ENCODE measurements at places on chromosomes 6 and 20.

DNA sequence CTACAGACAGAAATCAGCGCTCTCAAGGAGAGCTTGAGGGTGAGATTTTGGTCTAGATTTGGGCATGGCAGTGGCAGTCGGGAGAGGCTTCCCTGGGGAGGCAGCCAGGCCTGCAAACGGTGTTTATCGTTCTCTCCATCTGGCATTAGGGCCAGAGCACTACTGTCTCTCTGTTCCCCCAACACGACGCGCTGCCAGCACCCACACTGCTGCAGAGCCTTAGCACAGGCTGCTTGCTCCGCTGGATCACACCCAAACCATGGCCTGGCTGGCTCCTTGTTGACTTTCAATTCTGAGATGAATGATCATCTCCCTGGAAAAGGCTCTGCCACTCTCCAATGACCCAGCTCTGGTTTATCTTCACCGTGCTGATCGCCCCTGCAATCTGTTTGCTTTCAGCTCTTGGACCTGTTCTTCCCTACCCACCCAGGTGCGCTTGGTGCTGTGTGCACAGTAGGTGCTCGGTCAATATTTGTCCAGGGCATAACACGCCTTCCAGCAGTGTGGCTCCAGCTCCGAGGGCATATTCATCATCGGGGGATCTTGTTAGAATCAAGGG is 106.1 kb downstream of the TFAP2C start:
- no peak for DNase-seq
- H3K36me3 ChIP-seq: no peaks in the 10 kb centered on the region
- no peaks in the 10 kb centered on the region for H3K4me1 ChIP-seq
- H3K4me3 ChIP-seq: no peak overlapping the region

GRCh38 chr6:10237298-10238038 is 177.4 kb downstream of the TFAP2A start:
- DNase-seq: no peak
- H3K4me3 ChIP-seq: no peak overlapping the region
- no peak overlapping the region for H3K27ac ChIP-seq
- H3K36me3 ChIP-seq: no peaks in the 10 kb centered on the region
- H3K27me3 ChIP-seq: no peaks in the 10 kb centered on the region
- H3K4me1 ChIP-seq: no peaks in the 10 kb centered on the region

- DNase-seq: no peak
- no peak overlapping the region for H3K4me3 ChIP-seq
- H3K36me3 ChIP-seq: no peaks in the 10 kb centered on the region
- no peaks in the 10 kb centered on the region for H3K27me3 ChIP-seq
- H3K4me1 ChIP-seq: no peaks in the 10 kb centered on the region
- no peak overlapping the region for H3K27ac ChIP-seq
These were observed 62.7 kb upstream of the MTRF1L start for GRCh38 chr6:153065222-153065621.

DNA sequence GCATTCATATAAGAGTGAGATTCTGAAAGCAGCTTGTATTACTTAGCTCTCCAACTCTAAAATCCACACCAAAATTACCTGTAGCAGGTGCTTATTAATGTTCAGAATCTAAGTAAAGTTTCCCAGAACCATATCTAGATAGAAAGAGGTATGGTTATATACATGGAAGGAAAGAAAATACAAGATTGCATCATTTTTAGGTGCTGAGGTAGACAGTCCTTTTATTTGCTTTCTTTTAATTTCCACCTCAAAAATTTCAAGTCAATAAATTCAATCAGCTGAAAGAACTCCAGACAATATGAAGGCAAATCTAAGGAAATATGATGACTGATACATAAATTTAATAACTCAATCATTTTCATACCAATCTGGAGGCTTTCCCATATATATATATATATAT is 521.9 kb downstream of the PKHD1 start:
- H3K4me1 ChIP-seq: peaks cover 8% of the 10 kb centered on the region
- no peak overlapping the region for H3K4me3 ChIP-seq
- DNase-seq: no peak
- no peak overlapping the region for H3K27ac ChIP-seq
- H3K36me3 ChIP-seq: no peaks in the 10 kb centered on the region
- H3K27me3 ChIP-seq: no peaks in the 10 kb centered on the region

- no peak overlapping the region for H3K27ac ChIP-seq
- H3K4me3 ChIP-seq: no peak overlapping the region
- no peak for DNase-seq
- H3K27me3 ChIP-seq: peaks cover 20% of the 10 kb centered on the region
- no peaks in the 10 kb centered on the region for H3K4me1 ChIP-seq
These were observed 41.9 kb downstream of the PRR18 start for GRCh38 chr6:166266336-166266735.

GRCh38 chr6:548517-548916 is 108.4 kb downstream of the HUS1B start:
- peaks cover 44% of the 10 kb centered on the region for H3K4me1 ChIP-seq
- DNase-seq: peak; percentile 54
- H3K36me3 ChIP-seq: peaks cover 40% of the 10 kb centered on the region
- no peaks in the 10 kb centered on the region for H3K27me3 ChIP-seq

- H3K27ac ChIP-seq: no peak overlapping the region
- no peaks in the 10 kb centered on the region for H3K4me1 ChIP-seq
- H3K4me3 ChIP-seq: no peak overlapping the region
- H3K36me3 ChIP-seq: peaks cover 29% of the 10 kb centered on the region
- H3K27me3 ChIP-seq: no peaks in the 10 kb centered on the region
These were observed 79.6 kb downstream of the PTPN1 start for GRCh38 chr20:50589548-50590347.

GRCh38 chr6:148179786-148180185 is 162.9 kb upstream of the SASH1 start:
- no peak for DNase-seq
- H3K36me3 ChIP-seq: no peaks in the 10 kb centered on the region
- H3K4me3 ChIP-seq: no peak overlapping the region
- H3K27ac ChIP-seq: no peak overlapping the region

- peaks cover 75% of the 10 kb centered on the region for H3K4me1 ChIP-seq
- peak overlapping the region; percentile 38 for H3K27ac ChIP-seq
- peaks cover 47% of the 10 kb centered on the region for H3K36me3 ChIP-seq
- DNase-seq: no peak
These were observed 102.0 kb downstream of the HIVEP1 start for GRCh38 chr6:12114055-12114503.

DNA sequence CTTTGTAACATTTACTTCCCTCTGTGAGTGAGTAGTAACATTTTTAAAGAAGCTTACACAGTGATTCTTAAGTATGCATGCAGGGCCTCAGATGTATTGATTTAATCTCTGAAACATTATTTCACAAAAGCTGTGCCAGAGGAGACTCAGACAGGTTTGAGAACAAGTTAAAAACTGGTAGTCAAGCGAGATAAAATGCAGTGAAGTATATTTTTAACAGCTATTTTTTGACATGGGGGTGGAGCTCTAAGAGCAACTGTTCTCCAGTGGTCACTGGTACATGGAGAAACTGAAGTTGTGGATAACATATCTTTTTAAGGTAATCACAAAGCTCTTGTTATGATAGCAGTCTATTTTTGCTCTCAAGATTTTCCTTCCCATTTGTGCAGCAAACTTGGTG is 20.4 kb downstream of the DSTN start:
- no peak for DNase-seq
- no peak overlapping the region for H3K27ac ChIP-seq
- H3K4me1 ChIP-seq: no peaks in the 10 kb centered on the region
- H3K4me3 ChIP-seq: no peak overlapping the region

- peaks cover 52% of the 10 kb centered on the region for H3K27me3 ChIP-seq
- peaks cover 11% of the 10 kb centered on the region for H3K4me1 ChIP-seq
- no peak overlapping the region for H3K27ac ChIP-seq
- no peaks in the 10 kb centered on the region for H3K36me3 ChIP-seq
These were observed 1.3 kb downstream of the SIRPB2 start for GRCh38 chr20:1489764-1490436.

DNA sequence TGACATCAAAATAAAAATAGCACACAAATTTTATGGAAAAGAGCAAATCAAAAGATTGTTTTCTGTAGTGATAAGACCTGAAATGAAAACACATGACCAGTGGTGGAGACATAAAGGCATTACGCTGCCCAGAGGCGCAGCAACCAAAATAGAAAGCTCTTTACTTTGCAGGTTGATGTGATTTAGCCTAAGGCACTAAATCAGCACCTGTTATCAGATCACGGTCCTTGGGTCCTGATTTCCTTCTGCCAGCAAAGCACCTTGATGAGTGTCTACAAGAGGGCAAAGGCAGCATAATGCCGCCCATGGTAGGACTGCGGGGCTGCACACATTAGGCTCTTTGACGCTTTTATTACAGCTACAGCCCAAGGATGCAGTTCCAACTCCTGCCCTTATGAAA is 19.3 kb upstream of the RAMACL start:
- H3K4me3 ChIP-seq: no peak overlapping the region
- DNase-seq: no peak
- H3K4me1 ChIP-seq: no peaks in the 10 kb centered on the region
- no peaks in the 10 kb centered on the region for H3K27me3 ChIP-seq
- no peak overlapping the region for H3K27ac ChIP-seq
- no peaks in the 10 kb centered on the region for H3K36me3 ChIP-seq

- H3K27ac ChIP-seq: no peak overlapping the region
- DNase-seq: no peak
- H3K27me3 ChIP-seq: no peaks in the 10 kb centered on the region
- no peaks in the 10 kb centered on the region for H3K36me3 ChIP-seq
These were observed 111.0 kb downstream of the DTNBP1 start for GRCh38 chr6:15551798-15552197.

- no peaks in the 10 kb centered on the region for H3K4me1 ChIP-seq
- H3K27me3 ChIP-seq: no peaks in the 10 kb centered on the region
- no peak overlapping the region for H3K27ac ChIP-seq
- no peak overlapping the region for H3K4me3 ChIP-seq
These were observed 147.4 kb downstream of the FOXC1 start for GRCh38 chr6:1757131-1757530.

GRCh38 chr20:15236812-15237211 is 899.4 kb upstream of the FLRT3 start:
- no peaks in the 10 kb centered on the region for H3K4me1 ChIP-seq
- H3K4me3 ChIP-seq: no peak overlapping the region
- H3K27ac ChIP-seq: no peak overlapping the region
- H3K27me3 ChIP-seq: no peaks in the 10 kb centered on the region
- DNase-seq: no peak

GRCh38 chr6:103783329-103783728 is 1076.4 kb downstream of the HACE1 start:
- H3K36me3 ChIP-seq: no peaks in the 10 kb centered on the region
- H3K4me1 ChIP-seq: no peaks in the 10 kb centered on the region
- no peak for DNase-seq
- H3K27me3 ChIP-seq: no peaks in the 10 kb centered on the region

DNA sequence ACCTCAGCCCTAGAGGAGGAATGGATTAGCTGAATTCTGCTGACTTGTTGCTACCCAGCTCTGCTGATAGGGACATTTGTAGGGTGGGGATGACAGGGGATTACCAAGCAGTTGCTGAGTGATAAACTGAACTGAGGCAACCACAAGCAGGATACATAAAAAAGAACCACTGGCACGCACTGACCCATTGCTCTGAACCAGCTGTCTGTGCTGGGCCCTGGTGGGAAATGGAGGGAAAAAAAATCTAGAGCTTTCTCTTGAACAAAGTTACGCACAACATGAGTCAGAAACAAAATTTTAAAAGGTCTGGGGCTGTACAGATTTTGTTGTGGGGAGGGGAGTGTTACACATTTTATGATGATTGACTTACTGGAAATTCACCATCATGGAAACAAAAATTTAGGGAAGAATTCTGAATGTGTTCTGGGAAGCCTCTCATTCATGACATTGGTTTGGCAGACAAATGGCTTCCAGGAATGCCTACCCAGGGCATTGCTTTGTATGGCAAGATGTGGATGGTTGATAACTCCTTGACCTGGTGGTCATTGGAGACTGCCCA is 37.7 kb downstream of the FOXO3 start:
- H3K4me1 ChIP-seq: no peaks in the 10 kb centered on the region
- H3K27ac ChIP-seq: no peak overlapping the region
- H3K4me3 ChIP-seq: no peak overlapping the region
- no peak for DNase-seq
- no peaks in the 10 kb centered on the region for H3K27me3 ChIP-seq

- peaks cover 4% of the 10 kb centered on the region for H3K27me3 ChIP-seq
- no peak for DNase-seq
- peaks cover 2% of the 10 kb centered on the region for H3K4me1 ChIP-seq
- H3K36me3 ChIP-seq: no peaks in the 10 kb centered on the region
These were observed 60.2 kb upstream of the RNF144B start for GRCh38 chr6:18326980-18327379.

DNA sequence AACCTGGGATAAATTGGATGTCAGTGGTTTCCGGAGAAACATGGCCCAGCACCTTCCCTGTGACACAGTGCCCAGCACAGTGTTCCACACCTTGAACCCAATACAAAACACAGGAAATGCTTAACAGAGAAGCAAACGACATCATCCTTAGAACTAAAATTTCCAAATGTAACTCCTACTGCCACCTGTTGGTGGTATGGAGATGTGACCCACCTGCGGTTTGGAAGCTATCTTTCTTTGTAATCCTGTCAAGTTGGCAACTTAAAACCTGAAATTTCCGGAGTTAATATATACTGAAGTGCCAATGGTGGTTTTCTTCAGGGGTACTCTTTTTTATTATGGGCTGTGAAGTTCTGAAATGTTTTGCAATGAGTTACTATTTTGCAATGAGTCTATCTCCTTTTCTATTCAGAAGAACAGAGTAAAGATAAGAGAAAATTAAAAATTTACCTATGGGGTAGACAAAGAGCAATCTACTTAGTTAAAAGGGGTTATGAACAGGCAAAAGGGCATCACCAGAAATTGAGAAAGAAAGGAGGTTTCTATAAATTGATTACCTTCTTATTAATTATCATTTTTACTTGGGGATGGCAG is 658.8 kb downstream of the PTPRT start:
- H3K4me3 ChIP-seq: no peak overlapping the region
- no peak overlapping the region for H3K27ac ChIP-seq
- DNase-seq: no peak
- no peaks in the 10 kb centered on the region for H3K27me3 ChIP-seq
- H3K4me1 ChIP-seq: no peaks in the 10 kb centered on the region
- H3K36me3 ChIP-seq: no peaks in the 10 kb centered on the region

DNA sequence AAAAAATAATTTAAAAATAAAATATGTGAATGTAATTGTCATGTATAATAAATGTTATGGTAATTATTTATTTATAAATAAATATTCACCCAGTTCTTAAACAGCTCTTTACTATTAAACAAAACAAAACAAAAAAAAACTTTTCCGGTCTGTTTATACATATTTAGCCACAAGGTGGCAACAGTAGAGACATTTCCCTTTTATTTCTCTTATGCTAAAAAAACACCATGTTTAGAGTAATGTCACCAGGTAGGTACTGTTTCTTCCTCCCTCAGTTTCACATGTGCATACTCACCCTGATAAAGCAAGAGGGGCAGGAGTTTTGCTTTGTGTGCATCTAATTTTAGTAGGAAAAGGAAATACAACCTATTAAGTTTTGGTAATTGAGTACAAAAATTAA is 610.4 kb upstream of the IMPG1 start:
- no peaks in the 10 kb centered on the region for H3K4me1 ChIP-seq
- no peak overlapping the region for H3K27ac ChIP-seq
- H3K36me3 ChIP-seq: no peaks in the 10 kb centered on the region
- DNase-seq: no peak
- H3K27me3 ChIP-seq: no peaks in the 10 kb centered on the region
- H3K4me3 ChIP-seq: no peak overlapping the region

Measured in activated naive CD4-positive, alpha-beta T cell treated with anti-CD3 and anti-CD28 coated beads, Interleukin-2, amount 10 ng/mL, durations not matched to agents 7 days and 5 days (primary cell).